ENCODE measurements at places on chromosomes 11 and 22. TPM values are rescaled to one million over a fixed set of nuclear protein-coding genes. Genes with fewer than 3 reads are reported as not detected.

The MYOD1 gene
- total RNA-seq: not detected

GRCh38 chr11:69965821-69966582 lies 112.1 kb upstream of the ANO1 start:
- no peak for DNase-seq
- no peak overlapping the region for H3K4me3 ChIP-seq
- H3K27ac ChIP-seq: no peak overlapping the region
- H3K4me1 ChIP-seq: peaks cover 10% of the 10 kb centered on the region

DNA sequence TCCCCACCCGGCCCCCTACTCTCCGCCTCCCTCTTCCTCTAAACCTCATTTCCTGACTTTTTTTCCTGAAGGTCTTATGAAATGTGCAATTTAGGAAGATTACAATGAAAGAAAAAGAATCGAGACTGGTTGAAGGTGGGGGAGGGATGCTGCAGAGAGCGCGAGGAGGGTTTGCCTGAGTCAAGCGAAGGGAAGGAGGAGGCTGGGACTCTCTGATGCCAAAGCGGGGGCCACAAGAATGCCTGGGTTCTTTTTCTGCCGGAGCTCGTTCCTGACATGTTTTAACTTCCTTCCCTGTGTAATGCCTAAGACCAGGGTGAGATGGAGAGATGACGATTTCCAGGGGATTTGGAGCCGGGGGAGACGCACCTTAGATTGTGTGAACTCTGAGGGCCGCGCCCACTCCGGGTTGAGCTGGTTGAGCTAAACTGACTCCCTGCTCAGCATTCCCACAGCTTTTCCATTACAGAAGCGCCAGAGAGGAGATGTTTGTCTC lies 270.5 kb upstream of the SORL1-AS1 start:
- H3K36me3 ChIP-seq: no peaks in the 10 kb centered on the region
- H3K4me1 ChIP-seq: no peaks in the 10 kb centered on the region
- H3K4me3 ChIP-seq: no peak overlapping the region
- DNase-seq: no peak

DNA sequence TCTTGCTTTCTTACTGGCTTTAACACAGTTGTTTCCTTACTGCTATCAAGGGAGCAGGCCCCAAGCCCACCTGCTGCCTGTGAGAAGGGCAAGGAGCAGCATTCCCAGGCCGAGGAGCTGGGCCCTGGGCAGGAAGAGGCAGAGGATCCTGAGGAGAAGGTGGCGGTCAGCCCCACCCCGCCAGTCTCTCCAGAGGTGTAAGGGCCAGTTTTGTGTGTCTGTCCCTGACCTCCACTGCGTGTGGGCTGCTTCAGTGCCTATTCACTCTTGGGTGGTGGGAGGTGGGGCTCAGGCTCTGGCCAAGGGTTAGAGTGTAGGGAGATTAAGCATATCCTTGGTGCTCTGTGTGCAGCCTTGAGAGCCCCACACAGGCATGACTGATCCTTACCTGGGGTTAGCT lies 55.1 kb downstream of the CEP164 start:
- H3K27me3 ChIP-seq: no peaks in the 10 kb centered on the region
- no peak overlapping the region for H3K27ac ChIP-seq
- peaks cover 86% of the 10 kb centered on the region for H3K36me3 ChIP-seq
- no peaks in the 10 kb centered on the region for H3K4me1 ChIP-seq
- H3K4me3 ChIP-seq: no peak overlapping the region
- DNase-seq: no peak

The CREB3L1 gene
- not detected for total RNA-seq

The APOBEC3B gene
- total RNA-seq: 8.0 TPM
